Stimulated activated CD8-positive, alpha-beta memory T cell treated with anti-CD3 and anti-CD28 coated beads, Interleukin-4, amount 100 ng/mL, for 1 hour (primary cell): ENCODE measurements at places on chromosomes 1 and 21.

DNA sequence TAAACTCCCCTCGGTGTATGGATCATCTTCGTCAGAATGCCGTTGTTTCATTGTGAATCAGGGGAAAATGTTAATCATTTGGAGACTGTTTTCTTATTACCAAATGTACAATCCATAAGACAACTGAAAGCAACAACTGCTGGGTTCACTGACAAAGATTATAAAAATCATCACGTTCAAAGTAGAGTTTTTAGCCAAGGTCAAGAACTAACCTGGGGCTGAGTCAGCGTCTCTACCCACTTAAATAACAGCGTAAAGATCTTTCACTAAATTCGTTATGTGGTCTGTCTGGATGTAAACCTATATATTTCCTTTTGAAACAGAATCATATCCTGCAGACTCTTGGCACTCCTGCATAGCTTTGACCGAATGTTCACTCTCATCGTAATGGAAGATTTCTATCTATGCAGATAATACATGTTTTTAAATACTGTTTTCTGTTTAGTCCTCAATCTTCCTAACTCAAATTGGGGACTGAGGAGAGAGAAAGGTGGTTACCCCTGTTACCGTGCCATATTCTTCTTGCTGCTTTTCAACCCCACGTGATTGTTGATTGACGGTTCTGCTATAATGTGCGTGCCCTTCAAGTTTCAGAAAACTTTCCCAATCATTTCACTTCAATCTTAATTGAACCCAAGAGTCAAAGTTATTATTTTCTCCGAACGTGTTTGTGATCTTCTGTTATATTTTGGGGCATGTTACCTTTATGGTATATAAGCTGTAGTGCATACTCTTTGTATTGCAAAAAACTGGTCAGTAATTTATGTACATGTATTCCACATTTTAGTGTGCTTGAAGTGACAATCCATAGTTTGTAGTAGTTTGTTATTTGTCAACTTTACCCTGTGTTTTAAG, 15.6 kb upstream of the NCMAP start:
- DNase-seq: no peak

DNA sequence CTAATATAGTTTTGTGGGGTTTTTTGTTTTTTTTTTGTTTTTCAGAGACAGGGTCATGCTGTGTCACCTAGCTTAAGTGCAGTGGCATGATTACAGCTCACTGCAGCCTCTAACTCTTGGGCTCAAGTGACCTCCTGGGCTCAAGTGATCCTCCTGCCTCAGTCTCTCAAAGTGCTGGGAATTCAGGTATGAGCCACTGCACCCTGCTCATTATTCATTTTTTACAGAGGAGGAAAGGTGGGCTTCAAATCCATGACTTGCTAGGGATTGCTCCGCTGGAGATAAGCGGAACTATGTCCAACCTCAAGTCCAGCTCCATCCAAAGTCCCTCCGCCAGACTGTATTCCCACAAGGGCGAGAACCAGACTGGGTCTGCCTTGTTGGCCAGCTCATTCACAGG, 8.0 kb upstream of the SPOCD1 start:
- DNase-seq: no peak

DNA sequence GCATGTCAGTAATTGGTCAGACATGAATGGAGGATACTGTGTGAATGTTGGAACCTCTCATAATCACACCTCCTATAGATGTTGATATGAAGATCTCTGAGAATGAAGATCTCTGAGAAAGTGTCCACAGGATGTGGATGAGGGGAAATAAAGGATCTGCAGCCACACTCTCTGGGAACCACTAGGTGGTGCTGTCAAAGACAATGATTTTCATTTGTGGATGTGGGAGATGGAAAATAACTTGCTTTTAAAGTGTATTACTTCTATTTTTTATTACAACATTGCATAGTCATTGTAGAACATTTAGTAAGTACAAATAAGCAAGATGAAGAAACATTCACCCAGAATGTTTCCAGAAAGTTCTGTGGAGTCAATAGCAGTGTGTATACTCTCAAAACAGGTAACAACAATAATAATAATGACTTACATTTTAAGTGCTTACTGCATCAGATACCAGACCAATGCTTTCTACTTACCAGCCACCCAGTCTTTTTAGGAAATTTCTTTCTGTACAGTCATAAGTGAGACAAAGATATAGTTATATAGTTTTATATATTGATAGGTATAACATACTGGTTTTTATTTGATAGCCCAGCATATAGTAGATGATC, 128.2 kb downstream of the ATG4C start:
- DNase-seq: no peak

DNA sequence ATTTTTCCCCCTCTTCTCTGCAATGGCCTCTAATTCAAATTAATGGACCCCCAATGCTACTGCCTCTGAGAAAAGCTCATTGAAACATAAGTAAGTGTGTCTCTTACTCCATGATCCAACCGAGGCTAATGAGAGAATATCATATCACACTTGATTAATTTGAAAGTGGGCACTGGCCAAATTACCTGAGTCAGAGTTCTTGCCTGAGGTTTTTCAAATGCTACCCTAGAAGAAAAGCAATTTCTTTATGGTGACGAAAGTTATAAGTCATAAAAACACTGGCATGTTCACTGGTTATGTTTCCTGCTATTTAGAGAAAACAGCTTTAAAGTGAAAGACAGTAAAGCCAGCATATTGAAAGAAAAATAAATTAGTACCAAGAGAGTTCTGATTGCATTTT, 368.8 kb upstream of the TMPRSS15 start:
- DNase-seq: no peak

DNA sequence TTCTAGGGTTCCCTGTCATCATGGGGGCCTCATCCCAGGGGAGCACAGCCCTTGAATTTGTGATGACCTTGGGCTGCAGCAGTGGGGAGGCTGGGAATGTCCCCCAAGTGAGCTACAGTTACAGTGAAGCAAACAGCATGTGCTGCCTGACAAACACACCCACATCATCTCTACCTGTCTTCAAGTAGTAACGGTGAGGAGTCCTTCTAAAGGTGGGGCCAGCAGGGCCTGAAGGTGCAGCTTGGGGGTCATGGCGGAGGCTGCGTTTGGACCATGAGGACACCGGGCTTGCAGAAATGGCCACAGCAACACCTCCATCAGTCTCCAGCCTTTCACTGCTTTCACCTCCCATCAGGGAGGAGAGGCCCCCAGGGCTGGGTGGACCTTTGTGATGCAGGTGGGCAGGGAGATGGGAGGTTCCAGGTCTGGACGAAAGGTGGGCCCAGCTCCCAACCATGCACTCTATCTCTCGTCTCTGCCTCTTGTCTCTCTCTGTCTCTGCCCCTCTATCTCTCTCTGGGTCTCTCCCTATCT, 55.7 kb downstream of the WNT9A start:
- no peak for DNase-seq

- DNase-seq: no peak
These were observed 25.3 kb downstream of the RRAGC start for GRCh38 chr1:38834221-38834782.

- no peak for DNase-seq
These were observed 426.3 kb upstream of the ADGRL2 start for GRCh38 chr1:81374481-81374880.

DNA sequence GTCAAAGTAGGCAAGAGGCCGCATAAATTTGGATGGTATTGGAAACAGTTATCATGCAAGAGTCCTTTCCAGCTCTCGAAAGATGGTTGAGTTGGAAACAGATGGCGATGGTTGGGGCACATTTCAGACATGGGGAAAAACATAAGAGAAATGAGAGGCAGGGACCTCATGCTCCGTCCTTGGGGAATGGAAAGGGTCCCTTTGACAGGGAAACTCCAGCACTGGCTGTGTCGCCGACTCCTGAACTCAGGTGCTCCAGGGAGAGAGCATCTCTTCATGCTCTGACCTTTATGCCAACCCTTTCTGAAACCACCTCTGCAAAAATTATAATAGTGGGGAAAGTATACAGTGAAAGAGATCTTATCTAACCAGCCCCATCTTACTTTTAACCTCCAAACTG, 36.8 kb upstream of the COL6A2 start:
- no peak for DNase-seq

- no peak for DNase-seq
These were observed 11.3 kb downstream of the TMCC2 start for GRCh38 chr1:205239078-205239477.

GRCh38 chr21:31847761-31848160, 25.1 kb upstream of the HUNK start:
- no peak for DNase-seq

DNA sequence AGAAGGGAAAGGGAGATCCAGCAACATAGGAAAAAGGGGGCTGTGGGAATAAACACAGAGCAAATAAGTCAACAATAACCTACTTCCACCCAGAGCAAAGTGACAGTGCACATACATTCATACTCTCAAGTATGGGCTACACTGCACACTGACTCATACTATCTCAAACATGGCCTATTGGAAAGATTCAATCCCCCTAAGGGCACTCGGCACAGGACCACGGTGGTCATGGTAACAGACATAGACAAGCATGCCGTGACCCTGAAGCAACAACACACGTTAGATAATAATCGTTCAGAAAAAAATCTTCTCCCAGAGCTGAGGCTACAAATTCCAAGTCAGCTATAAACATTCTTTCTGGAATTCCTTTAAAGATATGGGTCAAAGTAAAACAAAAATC, 16.8 kb upstream of the JAK1 start:
- DNase-seq: no peak

GRCh38 chr21:44590311-44590721, 2.0 kb downstream of the KRTAP10-6 start:
- DNase-seq: no peak

DNA sequence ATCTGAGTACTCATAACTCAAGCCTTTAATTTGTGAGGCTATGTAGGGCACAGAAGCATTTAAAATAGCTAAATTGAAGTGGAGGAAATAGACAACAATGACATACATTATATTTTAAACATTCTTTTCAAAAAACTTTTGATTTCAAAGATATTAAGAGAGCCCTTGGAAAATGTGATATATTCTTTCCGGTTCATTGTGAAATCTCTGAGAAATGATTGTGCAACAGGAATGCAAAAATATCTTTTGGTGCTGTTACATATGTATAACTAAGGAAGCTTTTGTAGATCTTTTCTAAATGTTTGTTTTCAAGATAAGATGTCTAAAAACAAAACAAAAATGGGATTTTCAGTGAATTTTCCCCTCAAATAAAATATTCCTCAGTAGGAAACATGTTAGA, 185.2 kb downstream of the LEPR start:
- no peak for DNase-seq

DNA sequence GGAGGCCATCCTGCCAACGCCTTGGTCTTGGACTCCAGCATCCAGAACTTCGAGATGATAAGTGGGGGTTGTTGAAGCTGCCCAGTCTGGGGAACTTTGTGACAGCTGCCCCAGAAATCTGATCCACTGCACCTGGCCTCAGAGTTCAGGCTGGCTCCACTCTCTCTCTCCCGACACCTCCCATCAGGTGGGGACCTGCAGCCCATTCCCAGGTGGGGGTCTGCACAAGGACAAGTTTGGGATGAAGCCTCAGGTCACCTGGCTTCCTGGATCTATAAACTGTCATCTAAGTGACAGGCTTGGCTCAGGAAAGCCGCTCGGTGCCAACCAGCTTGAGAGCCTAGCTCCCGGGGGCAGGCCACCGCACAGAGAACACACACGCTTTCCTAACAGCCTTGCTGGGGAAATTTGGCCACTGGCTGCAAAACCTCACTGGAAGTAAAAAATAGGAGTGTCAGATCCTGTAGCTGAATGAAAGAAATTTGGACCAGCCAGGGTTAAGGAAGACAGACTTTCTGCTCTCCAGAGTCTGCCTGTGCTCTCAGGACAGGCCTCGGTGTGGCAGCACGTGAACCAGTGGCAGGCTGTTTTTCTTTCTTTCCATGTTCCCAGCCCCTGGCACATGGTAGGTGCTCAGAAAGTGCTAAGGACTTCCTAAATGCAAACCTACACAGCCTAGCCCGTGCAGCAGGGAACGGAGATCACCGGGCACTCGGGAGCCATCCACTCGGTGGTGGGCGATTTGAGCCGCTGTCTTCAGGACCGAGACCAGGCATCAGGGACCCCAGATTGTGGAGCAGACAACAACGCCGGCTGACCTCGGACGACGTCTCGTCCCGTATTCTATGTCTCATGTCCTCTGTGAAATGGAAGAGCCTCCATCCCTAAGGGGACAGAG, 42.6 kb upstream of the LBR start:
- DNase-seq: no peak

- no peak for DNase-seq
These were observed 881 bp upstream of the ACTRT2 start for GRCh38 chr1:3020263-3020909.

DNA sequence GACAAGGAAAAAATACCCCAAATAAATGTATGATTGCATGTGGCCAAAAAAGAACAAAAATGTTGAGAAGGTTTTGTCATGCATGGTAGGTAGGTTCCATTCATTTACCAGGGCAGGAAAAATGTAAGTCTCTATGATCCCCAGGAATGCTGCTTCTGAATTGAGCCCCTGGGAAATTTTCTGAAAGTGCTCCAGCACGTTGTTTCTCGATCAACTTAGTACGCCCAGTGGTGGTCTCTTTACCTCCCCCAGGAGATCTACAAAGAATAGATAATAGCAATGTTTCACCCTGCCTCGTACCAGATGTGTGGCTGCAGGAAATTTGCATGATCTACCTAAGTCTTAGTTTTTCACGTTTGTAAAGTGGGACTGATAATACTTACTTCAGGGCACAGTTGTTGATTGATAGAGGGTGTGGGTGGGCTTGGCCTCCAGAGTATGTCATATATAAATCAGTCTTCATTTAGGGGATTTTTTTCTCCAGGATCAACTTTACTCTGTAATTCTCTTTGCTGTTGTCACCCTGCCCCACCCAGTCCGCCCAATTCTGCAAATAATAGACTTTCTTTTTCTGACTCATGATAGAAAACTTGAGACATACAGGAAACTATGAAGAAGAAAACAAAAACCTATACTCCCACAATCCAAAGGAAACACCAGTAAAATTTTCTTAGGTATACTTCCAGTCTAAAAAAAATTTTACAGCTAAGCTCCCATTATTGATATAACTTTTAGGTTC, 462.0 kb upstream of the RUNX1 start:
- DNase-seq: no peak

DNA sequence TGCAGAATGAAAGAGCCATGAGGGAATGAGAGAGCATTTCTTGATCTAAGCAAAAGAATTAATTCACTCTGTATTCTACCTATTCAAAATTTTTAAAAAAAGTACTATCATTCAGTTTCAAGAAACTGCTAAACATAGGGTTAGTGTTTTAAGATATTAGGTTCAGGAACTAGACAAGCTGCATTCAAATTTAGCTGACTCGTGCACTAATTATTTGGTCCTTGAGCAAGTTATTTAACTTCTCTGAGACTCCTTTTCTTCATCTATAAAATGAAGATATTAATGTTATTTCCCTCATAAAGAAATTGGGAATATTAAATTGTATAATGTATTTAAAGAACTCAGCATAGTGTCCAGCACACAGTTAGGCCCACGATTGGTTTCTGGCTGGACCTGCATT, 75.0 kb upstream of the USH2A start:
- no peak for DNase-seq
